ENCODE measurements at places on chromosomes 5 and 9. TPM values are rescaled to one million over a fixed set of nuclear protein-coding genes. Genes with fewer than 3 reads are reported as not detected.
A peak's percentile ranks its signal among the peaks of the same experiment; 100 is the strongest.

DNA sequence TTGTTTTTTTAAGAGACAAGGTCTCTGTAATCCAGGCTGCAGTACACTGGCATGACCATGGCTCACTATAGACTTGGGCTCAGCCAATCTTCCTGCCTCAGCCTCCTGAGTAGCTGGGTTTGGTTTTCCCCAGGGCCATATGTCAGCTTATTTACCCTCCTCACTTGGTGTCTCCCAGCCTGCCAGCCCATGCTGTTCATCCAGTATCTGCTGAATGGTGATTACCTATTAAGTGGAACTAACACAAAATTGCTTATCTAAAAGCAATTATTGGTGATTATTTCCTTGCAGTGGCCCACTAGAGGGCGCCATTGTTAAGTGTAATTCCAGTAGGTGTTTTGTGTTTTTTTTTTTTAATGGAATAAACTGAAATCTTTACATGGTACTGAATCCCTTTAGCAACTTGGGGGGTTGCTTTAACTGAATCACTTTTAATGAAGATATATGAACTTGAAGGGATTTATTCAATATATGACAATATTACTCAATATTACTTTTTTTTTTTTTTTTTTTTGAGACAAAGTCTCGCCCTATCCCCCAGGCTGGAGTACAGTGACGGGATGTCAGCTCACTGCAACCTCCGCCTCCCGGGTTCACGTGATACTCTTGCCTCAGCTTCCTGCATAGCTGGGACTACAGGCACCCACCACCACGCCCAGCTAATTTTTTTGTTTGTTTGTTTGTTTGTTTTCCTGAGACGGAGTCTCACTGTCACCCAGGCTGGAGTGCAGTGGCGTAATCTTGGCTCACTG is 13.8 kb downstream of the EXOSC2 start:
- peaks cover 10% of the 10 kb centered on the region for H3K36me3 ChIP-seq
- H3K27ac ChIP-seq: no peak overlapping the region
- DNase-seq: peak; percentile 76
- H3K4me3 ChIP-seq: no peak overlapping the region
- no peaks in the 10 kb centered on the region for H3K27me3 ChIP-seq
- peaks cover 9% of the 10 kb centered on the region for H3K4me1 ChIP-seq

- peak within 1 kb of the TSS; percentile 70 for H3K4me3 ChIP-seq
- H3K27ac ChIP-seq: peak within 1 kb of the TSS; percentile 89
- DNase-seq: peak; percentile 78
- H3K4me1 ChIP-seq: no peaks in the 10 kb centered on the region
- H3K36me3 ChIP-seq: no peaks in the 10 kb centered on the region
Measured at GRCh38 chr5:88883059-88883835, at the start of gene MEF2C. TSS of gene MEF2C (minus strand) at chr5:88883184. CDS start at chr5:88823788, 59,396 bp downstream.

DNA sequence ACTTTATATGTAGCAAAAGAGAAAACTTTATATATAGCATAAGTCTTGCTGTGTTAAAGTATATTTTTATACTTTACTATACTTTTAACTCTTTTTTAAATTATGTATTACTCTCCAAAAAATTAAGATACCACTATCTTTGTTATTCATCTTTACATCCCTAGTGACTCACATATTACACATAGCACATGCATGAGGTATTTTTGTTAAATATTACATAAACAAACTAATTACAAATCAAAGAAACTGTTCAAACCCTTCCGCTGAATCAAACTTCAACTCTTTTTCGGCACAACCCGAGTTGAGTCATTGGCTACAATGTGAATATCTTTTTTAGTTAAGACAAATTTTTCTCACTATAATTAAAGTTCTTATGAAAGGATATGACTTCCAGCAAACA is 32.1 kb downstream of the NADK2 start:
- DNase-seq: no peak
- no peaks in the 10 kb centered on the region for H3K27me3 ChIP-seq
- H3K4me1 ChIP-seq: no peaks in the 10 kb centered on the region
- H3K36me3 ChIP-seq: peaks cover 19% of the 10 kb centered on the region
- no peak overlapping the region for H3K27ac ChIP-seq

DNA sequence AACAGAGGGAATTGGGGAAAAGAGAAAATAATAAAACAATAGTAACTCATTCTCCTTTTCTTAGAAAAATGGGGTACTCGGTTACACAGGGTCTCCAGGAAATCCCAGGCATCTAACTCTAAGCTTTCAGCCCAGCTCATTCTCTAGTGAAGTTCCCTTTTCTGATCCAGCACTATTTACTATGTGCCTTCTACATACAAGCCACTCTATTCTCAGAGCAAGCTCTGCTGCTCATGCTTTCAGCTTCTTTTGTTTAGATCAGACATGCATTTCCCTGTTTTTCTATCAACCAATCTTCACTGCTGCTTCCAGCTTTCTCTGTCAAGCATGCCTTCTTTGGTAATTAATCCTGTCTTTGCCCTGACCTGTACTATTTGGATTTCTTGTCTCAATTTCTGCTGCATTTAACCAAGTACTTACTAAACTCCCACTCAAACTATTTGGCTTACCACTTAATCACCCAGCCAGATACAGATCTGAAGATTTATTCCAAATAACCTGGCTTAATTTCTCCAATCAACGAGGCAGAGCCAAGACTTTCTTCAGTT is 25.3 kb downstream of the OSMR start:
- no peaks in the 10 kb centered on the region for H3K36me3 ChIP-seq
- H3K27me3 ChIP-seq: no peaks in the 10 kb centered on the region
- no peaks in the 10 kb centered on the region for H3K4me1 ChIP-seq
- no peak for DNase-seq
- peak overlapping the region; percentile 41 for H3K27ac ChIP-seq

- DNase-seq: no peak
- no peaks in the 10 kb centered on the region for H3K27me3 ChIP-seq
- no peaks in the 10 kb centered on the region for H3K36me3 ChIP-seq
- no peak overlapping the region for H3K27ac ChIP-seq
Measured at GRCh38 chr5:75463726-75464125, 47.7 kb downstream of the CERT1 start.

Gene LRRC19
- 79.1 TPM for total RNA-seq

Gene NELFB
- total RNA-seq: 50.5 TPM

DNA sequence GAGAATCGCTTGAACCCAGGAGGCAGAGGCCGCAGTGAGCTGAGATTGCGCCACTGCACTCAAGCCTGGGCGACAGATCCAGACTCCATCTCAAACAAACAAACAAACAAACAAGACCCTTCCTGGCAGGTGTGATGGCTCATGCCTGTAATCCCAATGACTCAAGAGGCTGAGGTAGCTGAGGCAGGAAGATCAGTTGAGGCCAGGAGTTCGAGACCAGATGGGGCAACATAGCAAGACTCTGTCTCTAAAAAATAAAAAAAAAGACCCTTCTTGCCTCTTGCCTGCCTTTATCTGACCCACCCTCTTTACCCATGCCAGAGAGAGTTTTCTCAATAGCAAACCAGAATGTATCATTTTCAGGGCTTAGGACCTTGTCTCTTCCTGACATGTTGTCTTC is 8.8 kb upstream of the PANK3 start:
- H3K27ac ChIP-seq: no peak overlapping the region
- no peak overlapping the region for H3K4me3 ChIP-seq
- DNase-seq: no peak
- H3K36me3 ChIP-seq: no peaks in the 10 kb centered on the region

Gene IL5
- total RNA-seq: not detected

Gene MAMDC2
- total RNA-seq: 34.8 TPM

Data from transverse colon (tissue), 4 donors.